ENCODE measurements at places on chromosomes 13 and 19.

DNA sequence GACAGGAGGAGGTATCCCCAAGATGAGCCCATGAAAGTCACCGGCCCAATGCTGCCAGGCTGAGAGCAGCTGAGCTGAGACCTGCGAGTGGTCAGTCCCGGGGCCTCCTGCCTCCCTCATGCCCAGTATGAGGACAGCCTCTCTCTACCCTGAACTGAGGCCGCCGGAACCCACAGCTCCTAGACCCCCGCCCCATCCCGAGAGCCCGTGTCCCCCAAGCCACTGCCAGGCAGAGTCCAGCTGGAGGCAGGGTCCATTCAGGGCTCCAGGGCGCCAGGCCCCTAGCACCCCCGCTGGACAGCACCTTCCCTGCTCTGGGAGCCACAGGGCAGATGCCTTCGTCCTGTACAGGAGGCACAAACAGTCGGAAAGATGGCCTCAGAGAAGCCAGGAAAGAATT, 38.7 kb downstream of the MLLT1 start:
- no peak for DNase-seq

DNA sequence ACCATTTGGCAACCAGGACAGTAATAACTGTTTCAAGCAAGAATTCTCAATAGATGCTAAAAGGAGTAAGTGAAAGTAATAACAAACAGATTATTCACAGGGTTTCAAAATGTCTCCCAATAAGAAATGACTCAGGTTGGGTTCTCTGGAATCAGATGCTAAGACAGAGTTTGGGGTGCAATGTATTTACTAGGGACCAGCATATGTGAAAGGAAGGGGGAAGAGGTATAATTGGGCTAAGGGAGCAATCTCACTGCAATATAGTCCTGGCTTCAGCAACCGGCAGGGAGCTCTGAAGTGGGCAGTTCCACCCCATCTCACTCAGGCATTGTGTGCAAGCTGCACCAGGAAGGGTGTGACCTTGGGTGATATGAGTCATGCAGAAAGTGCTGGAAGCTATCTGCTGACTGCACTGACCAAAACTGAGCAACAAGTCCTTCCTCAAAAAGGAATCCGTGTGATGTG, 23.4 kb downstream of the ZDHHC20 start:
- peak; percentile 28 for DNase-seq

- peak; percentile 68 for DNase-seq
Observed at GRCh38 chr13:46321494-46322225, 65.4 kb downstream of the RUBCNL start.

GRCh38 chr19:1073063-1073955, 6.3 kb downstream of the ARHGAP45 start:
- no peak for DNase-seq

GRCh38 chr13:35501661-35502235, 25.3 kb upstream of the MAB21L1 start:
- no peak for DNase-seq

DNA sequence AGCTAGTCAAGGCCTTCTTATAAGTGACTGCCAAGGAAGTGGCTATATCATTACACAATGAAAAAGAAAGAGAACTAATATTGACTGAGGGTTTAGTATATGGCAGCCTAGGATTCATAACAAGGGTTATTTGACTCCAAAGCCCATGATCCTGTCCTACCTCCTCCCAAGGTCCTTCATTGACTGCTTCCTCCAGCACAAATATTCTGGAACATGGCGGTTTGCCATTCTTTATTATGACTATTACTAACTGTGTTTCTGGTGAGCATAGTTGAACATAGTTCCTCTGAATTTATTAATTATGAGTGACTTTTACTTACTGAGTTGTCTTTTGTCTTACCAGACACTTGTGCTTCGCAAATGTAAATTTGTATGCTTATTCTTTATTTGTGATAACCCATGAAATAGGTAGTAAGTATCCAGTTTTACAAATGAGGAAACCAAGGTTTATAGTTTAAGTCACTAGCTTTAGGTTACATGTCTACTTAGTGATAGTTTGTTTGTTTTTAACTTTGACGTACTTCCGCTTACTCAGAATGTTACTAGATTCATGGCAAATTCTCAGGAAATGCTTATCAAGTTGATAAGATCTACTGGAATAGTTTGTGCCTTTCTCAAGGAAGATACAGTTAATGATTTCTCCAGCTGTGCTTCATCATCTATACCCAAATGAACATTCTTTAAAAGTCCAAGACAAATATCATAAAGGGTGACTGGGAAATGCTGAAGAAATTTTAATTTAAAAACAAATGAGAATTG, 15.5 kb upstream of the DCLK1 start:
- DNase-seq: no peak

DNA sequence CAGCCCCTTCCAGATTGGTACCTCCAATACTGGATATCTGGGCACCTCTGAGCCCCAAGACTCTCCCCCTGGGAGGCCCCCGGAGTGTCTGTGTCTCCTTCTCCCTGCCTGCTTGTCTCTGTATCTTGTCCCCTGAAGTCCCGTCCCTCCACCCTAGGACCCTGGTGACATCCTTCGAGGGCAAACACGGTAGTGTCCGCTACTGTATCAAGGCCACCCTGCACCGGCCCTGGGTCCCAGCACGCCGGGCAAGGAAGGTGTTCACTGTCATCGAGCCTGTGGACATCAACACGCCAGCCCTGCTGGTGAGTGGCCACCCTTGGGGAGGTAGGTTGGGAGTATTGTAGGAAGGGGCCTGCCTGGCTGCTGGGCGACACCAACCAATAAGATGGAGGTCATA, 844 bp downstream of the ARRDC2 start:
- DNase-seq: no peak

GRCh38 chr19:30674656-30675055, 302.5 kb downstream of the ZNF536 start:
- DNase-seq: no peak

- peak; percentile 31 for DNase-seq
Observed at GRCh38 chr19:10503002-10503789, at the start of gene KEAP1. Gene KEAP1, minus strand, starts transcription at chr19:10503356. Its CDS starts 3,323 bp downstream, at chr19:10500033.

Measured in fibroblast of skin of right quadriceps (primary cell).